ENCODE measurements at places on chromosomes 13 and 19. TPM values are rescaled to one million over a fixed set of nuclear protein-coding genes. Genes with fewer than 3 reads are reported as not detected.

- no peak overlapping the region for H3K4me3 ChIP-seq
- H3K36me3 ChIP-seq: no peaks in the 10 kb centered on the region
- H3K27me3 ChIP-seq: no peaks in the 10 kb centered on the region
- no peak overlapping the region for H3K27ac ChIP-seq
These were observed 405.5 kb downstream of the TBC1D4 start for GRCh38 chr13:75076476-75076875.

DNA sequence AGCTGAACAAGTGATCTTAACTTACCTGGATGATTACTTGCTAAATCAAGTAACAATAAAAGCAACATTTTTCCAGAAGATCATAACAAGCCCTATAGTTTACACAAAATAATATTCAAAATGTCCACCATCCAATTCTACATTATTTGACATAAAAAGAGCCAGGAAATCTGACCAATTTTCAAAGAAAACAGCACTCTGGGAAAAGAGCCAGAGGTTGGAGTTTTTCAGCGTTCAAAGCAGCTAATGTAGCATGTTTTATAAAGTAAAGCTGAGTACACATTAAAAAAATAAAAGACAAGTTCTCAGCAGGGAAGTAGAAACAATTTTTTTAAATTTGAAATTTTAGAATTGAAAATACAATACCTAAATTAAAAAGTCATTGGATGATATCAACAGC lies 62.6 kb downstream of the UFM1 start:
- no peak overlapping the region for H3K27ac ChIP-seq
- no peaks in the 10 kb centered on the region for H3K36me3 ChIP-seq
- H3K27me3 ChIP-seq: no peaks in the 10 kb centered on the region
- H3K4me1 ChIP-seq: no peaks in the 10 kb centered on the region

DNA sequence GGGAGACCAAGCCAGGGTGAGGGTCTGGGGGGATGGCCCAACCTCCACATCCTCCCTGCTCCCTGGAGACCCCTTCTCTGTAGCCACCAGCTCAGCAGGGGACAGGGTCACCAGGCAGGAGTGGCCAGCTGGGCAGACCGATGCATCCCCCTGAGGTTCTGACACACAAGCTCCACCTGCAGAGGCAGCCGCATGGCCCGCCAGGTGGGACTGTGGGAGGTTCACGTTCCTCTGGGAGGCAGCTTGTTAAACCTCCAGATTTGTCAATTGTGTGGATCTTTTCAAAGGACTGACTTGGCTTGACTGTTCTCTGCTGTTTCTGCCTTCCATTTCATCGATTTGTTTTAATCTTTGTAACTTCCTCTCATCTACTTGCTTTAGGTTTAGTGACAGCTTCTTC lies 8.1 kb downstream of the POLRMT start:
- no peaks in the 10 kb centered on the region for H3K27me3 ChIP-seq
- H3K36me3 ChIP-seq: peaks cover 69% of the 10 kb centered on the region
- no peak overlapping the region for H3K4me3 ChIP-seq
- H3K27ac ChIP-seq: no peak overlapping the region
- H3K4me1 ChIP-seq: no peaks in the 10 kb centered on the region
- DNase-seq: no peak

DNA sequence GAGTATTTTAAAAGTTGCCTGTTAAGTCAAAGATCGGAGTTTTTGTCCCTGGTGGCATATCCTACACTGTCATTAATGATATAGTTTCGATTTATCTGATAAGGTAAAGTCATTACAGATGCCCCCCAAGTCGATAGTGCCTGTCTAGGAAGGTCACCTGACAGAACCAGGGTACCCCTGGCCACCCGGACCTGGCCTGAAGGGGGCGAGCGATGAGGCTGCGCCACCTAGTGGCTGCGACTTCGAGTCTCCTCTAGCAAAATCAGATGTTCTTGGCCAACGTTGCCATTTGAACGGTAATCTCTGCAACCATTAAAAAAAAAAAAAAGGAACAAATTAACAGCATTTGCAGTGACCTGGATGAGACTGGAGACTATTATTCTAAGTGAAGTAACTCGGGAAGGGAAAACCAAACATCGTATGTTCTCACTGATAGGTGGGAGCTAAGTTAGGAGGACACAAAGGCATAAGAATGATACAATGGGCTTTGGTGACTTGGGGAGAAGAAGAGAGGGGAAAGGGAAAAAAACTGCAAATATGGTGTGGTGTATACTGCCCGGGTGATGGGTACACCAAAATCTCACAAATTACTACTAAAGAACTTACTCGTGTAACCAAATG lies 565.1 kb downstream of the LIG4 start:
- no peaks in the 10 kb centered on the region for H3K4me1 ChIP-seq
- H3K27ac ChIP-seq: no peak overlapping the region
- H3K4me3 ChIP-seq: no peak overlapping the region

The SPATA13 gene
- 18.7 TPM for total RNA-seq

DNA sequence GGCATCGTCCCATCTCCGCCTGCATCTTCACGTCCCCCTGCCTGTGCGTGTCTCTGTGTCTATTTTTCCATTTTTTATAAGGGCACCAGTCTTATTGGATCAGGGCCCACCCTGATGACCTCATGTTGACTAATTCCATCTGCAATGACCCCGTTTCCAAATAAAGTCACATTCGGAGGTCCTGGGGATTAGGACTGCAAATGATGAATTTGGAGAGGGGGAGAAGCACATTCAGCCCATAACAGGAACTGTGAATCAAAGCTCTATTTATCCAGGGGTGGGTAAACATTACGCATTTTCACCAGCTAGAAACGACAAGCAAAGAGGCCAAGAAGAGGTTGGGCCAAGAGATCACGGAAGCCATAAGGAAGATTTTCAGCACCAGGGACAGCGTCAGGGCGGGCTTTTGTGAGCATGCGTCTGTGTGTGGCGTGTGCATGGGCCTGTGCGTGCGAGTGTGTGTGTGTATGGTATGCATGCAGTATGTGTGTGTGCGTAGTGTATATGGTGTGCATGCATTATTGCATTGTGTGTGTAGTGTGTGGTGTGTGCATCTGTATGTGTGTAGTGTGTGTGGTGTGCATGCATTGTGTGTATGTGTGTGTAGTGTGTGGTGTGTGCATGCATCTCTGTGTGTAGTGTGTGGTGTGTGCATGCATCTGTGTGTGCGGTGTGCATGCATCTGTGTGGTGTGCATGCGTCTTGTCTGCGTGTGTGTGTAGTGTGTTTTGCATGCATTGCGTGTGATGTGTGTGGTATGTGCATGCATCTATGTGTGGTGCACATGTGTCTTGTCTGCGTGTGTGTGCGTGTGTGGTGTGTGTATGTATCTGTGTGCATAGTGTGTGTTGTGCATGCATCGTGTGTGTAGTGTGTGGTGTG lies 19.6 kb downstream of the CELF5 start:
- no peaks in the 10 kb centered on the region for H3K4me1 ChIP-seq
- no peak for DNase-seq
- no peak overlapping the region for H3K4me3 ChIP-seq
- H3K36me3 ChIP-seq: no peaks in the 10 kb centered on the region
- H3K27me3 ChIP-seq: no peaks in the 10 kb centered on the region
- H3K27ac ChIP-seq: no peak overlapping the region

DNA sequence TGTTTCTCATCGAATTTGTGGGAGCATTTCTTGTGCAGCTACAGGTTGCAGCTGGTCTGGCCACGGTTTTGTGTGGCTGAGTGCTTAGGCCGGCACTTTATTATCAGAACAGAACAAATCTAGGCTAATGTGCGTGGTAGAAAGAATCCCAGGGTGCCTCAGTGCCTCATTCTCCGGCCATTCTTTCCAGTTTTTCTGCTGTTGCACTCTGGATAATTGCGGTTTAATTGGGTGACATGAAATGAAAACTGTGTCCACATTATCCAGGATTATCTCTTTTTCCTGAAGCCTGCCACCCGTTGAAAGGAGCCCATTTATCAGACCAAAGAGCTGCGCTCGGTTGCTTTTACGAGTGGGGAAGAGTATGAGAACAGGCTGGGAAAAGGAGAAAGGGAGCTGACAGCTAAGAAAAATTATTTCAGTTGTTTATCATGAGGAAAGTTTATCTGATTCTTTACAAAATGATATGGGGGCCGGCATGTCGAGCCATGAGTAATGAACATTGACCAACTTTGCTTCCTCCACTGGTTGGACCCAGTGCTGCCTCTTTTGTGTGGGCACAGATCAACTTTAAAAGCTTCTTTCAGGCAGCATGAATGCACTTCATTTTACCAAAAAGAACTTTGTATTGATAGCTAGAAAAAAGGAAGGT lies 117.0 kb upstream of the SOX21 start:
- no peaks in the 10 kb centered on the region for H3K36me3 ChIP-seq
- H3K27me3 ChIP-seq: no peaks in the 10 kb centered on the region
- DNase-seq: no peak
- H3K4me1 ChIP-seq: no peaks in the 10 kb centered on the region
- H3K4me3 ChIP-seq: no peak overlapping the region

DNA sequence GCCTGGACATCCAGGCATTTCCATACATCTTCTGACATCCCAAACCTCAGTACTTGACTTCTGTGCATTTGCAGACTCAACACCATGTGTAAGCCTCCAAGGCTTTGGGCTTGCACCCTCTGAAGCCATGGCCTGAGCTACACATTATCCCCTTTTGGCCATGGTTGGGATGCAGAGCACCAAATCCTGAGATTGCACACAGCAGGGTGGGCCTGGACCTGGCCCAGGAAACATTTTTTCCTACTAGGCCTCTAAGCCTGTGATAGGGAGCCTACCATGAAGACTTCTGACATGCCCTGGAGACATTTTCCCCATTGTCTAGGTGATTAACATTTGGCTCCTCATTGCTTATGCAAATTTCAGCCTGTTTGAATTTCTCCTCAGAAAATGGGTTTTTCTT lies 853.4 kb upstream of the SPRY2 start:
- no peak overlapping the region for H3K27ac ChIP-seq
- no peaks in the 10 kb centered on the region for H3K36me3 ChIP-seq
- no peaks in the 10 kb centered on the region for H3K4me1 ChIP-seq
- H3K27me3 ChIP-seq: no peaks in the 10 kb centered on the region
- H3K4me3 ChIP-seq: no peak overlapping the region

The ZNF283 gene
- total RNA-seq: 5.9 TPM

- no peak overlapping the region for H3K27ac ChIP-seq
- H3K4me3 ChIP-seq: no peak overlapping the region
- no peaks in the 10 kb centered on the region for H3K27me3 ChIP-seq
- H3K4me1 ChIP-seq: no peaks in the 10 kb centered on the region
- no peak for DNase-seq
- H3K36me3 ChIP-seq: no peaks in the 10 kb centered on the region
These were observed 72.5 kb upstream of the KCTD15 start for GRCh38 chr19:33724021-33724720.

DNA sequence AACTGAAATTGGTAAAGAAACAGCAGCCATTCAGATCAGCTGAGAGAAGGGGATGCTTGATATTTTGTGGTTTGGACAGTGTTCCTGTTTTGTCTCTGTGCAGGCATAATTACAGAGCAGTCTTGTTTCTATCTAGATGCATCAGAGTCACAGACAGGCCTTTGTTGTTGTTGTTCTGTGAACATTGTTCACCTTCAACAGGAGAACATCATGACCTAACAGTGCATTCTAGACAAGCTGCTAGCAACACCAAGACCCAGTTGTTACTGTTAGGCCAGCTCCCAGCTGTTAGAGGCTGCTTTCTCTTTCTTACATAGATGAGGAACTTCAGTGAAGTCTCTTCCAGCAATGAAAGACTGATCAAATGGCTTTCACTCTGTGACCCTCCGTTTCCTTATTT lies 8.5 kb upstream of the LSR start:
- no peaks in the 10 kb centered on the region for H3K27me3 ChIP-seq
- H3K27ac ChIP-seq: no peak overlapping the region
- H3K36me3 ChIP-seq: no peaks in the 10 kb centered on the region
- no peaks in the 10 kb centered on the region for H3K4me1 ChIP-seq
